ENCODE measurements at places on chromosomes 1 and 21.
A peak's percentile ranks its signal among the peaks of the same experiment; 100 is the strongest.

- no peak for DNase-seq
- H3K27ac ChIP-seq: no peak overlapping the region
- H3K4me1 ChIP-seq: no peaks in the 10 kb centered on the region
- H3K4me3 ChIP-seq: no peak overlapping the region
Measured at GRCh38 chr1:38326135-38326534, 279.5 kb upstream of the POU3F1 start.

DNA sequence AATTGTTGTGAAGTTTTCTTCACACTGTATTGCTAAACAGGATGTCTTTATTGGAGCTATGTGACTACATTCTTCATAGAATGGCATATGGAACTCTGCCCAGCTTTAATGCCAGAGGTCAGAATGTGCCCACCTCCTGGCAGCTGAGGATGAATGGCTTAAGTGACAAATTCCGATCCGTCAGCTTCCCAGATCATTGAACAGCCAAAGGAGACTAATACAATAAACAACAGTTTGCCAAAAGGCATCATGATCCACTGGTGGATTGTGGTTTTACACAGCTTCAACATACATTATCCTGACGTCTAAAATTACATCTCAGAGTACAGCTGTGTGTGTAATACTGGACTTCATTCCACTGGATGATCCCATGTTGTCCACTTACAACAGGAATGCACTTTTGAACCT lies 68.7 kb upstream of the C1orf105 start:
- H3K4me3 ChIP-seq: no peak overlapping the region
- no peak for DNase-seq
- H3K27me3 ChIP-seq: no peaks in the 10 kb centered on the region
- H3K36me3 ChIP-seq: peaks cover 3% of the 10 kb centered on the region

DNA sequence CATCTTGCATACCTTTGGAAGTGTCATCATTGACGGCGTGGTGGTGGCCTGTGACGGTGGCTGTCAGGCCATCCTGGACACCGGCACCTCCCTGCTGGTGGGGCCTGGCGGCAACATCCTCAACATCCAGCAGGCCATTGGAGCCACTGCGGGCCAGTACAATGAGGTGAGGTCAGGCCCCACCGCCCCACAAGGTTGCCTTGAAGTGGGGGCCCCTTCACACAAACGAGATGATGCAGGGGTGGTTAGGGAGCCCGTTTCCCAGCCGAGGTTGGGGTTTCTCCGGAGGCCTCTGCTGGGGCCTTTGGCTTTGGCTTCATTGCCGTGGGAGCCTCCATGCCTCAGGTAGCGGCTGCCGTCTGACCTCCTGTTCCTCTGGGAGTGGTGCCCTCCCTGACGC lies 29.6 kb downstream of the KCNA10 start:
- H3K27me3 ChIP-seq: peaks cover 4% of the 10 kb centered on the region
- H3K36me3 ChIP-seq: no peaks in the 10 kb centered on the region
- H3K4me1 ChIP-seq: no peaks in the 10 kb centered on the region

DNA sequence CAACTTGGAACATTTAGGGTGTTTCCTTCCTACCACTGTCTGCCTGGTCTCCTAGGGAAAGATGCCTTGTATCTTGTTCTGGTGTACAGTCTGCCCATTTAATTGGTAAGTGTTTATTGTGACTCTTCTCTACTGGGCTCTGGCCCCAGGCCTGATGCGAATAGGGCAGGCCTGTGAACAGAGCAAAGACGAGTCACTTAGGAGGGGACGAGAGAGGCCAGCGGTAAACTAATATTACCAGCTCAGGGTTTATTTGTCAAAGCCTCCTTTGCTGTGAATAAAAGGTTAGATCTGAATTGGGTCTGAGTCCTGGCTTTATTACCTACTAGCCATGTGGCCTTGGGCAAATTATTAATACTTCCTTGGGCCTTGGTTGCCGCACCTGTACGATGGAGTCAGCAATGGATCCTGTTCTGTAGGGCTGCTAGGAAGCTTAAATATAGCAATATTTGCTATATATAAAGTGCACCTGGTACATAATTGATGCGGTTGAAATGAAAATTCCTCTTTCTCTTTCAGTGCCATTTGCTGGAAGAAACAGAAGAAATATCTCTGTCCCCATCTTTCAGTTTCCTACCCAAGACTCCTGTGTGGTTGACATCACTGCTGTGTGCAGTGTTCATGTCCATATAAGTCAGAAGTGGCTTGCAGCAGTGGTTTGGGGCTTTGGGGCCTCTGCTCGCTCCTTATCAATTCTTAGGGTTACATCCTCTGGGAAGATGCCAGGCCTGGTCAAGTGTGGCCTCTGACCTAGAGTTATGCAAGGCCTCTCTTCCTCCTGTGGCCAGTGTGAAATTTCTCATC lies 32.4 kb downstream of the MAPKAPK2 start:
- DNase-seq: peak; percentile 37
- H3K4me3 ChIP-seq: no peak overlapping the region
- peak overlapping the region; percentile 22 for H3K27ac ChIP-seq
- H3K4me1 ChIP-seq: peaks cover 65% of the 10 kb centered on the region

- DNase-seq: no peak
- H3K27ac ChIP-seq: no peak overlapping the region
- H3K4me1 ChIP-seq: no peaks in the 10 kb centered on the region
- H3K4me3 ChIP-seq: no peak overlapping the region
- H3K36me3 ChIP-seq: no peaks in the 10 kb centered on the region
Measured at GRCh38 chr21:39107739-39108138, 75.5 kb downstream of the PSMG1 start.

GRCh38 chr1:96039910-96040309 lies 681.7 kb upstream of the PTBP2 start:
- H3K4me1 ChIP-seq: no peaks in the 10 kb centered on the region
- no peak for DNase-seq
- H3K4me3 ChIP-seq: no peak overlapping the region
- H3K36me3 ChIP-seq: no peaks in the 10 kb centered on the region

DNA sequence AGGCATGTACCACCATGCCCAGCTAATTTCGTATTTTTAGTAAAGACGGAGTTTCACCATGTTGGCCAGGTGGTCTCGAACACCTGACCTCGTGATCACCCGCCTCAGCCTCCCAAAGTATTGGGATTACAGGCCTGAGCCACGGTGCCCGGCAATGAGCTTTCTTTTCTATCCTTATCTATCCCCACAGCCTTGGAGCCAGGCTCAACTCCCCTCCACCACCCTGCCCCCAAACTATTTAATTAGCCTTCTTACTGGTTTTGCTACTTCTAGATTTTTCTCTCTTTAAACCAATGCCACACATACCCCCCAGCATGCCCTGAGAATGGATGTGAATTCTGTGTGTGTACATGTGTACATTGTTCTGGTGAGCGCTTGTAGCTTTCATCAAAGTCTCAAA lies 5.7 kb upstream of the VANGL2 start:
- no peaks in the 10 kb centered on the region for H3K4me1 ChIP-seq
- no peak overlapping the region for H3K27ac ChIP-seq
- DNase-seq: no peak
- H3K4me3 ChIP-seq: no peak overlapping the region
- no peaks in the 10 kb centered on the region for H3K27me3 ChIP-seq

GRCh38 chr1:10678852-10679251 lies 117.6 kb downstream of the CASZ1 start:
- no peak overlapping the region for H3K4me3 ChIP-seq
- H3K36me3 ChIP-seq: no peaks in the 10 kb centered on the region
- no peaks in the 10 kb centered on the region for H3K27me3 ChIP-seq
- DNase-seq: no peak

DNA sequence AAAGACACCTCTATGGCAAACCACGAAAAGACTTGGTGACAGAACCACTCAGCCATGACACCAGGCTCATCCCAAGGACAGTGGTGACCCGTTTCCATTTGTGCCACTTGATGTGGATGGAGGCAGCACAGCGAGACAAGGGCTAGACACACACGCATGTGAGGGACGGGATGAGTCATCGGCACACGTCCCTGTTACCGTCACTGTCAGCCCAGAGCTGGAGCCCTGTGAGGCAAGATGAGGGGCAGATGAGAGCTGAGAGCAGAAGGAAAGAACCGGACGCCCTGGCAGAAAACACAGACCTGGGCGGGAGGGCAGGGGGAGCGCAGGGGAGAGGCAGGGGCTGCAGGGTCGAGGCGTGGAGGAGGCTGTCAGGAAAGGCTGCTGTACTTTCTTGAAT lies 57.8 kb downstream of the SIK1 start:
- no peaks in the 10 kb centered on the region for H3K4me1 ChIP-seq
- H3K4me3 ChIP-seq: no peak overlapping the region
- no peak overlapping the region for H3K27ac ChIP-seq
- no peaks in the 10 kb centered on the region for H3K27me3 ChIP-seq
- H3K36me3 ChIP-seq: no peaks in the 10 kb centered on the region

GRCh38 chr1:88768187-88768586 lies 84.1 kb downstream of the PKN2 start:
- H3K27ac ChIP-seq: no peak overlapping the region
- H3K4me3 ChIP-seq: no peak overlapping the region
- H3K4me1 ChIP-seq: peaks cover 6% of the 10 kb centered on the region
- DNase-seq: no peak
- no peaks in the 10 kb centered on the region for H3K27me3 ChIP-seq

DNA sequence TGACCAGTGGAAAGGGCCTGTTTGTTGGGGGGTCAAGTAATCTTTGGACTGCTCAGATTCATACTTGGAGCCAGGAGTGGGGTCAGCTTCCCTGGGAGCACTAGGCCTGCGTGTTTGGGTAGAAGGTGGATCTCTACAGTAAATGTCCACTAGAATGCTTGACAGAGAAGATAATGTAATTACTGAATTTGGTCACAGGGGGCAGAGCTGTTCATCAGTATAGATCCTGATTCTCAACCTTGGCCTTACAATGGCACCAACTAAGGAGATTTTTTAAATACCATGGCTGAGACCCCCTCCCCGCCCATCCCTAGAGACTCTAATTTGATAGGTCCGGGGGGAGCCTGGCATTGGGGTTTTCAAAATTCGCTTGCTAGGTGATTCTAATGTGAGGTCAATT lies 217.5 kb upstream of the PLXNA2 start:
- H3K27ac ChIP-seq: no peak overlapping the region
- H3K36me3 ChIP-seq: no peaks in the 10 kb centered on the region
- no peak overlapping the region for H3K4me3 ChIP-seq
- no peak for DNase-seq

DNA sequence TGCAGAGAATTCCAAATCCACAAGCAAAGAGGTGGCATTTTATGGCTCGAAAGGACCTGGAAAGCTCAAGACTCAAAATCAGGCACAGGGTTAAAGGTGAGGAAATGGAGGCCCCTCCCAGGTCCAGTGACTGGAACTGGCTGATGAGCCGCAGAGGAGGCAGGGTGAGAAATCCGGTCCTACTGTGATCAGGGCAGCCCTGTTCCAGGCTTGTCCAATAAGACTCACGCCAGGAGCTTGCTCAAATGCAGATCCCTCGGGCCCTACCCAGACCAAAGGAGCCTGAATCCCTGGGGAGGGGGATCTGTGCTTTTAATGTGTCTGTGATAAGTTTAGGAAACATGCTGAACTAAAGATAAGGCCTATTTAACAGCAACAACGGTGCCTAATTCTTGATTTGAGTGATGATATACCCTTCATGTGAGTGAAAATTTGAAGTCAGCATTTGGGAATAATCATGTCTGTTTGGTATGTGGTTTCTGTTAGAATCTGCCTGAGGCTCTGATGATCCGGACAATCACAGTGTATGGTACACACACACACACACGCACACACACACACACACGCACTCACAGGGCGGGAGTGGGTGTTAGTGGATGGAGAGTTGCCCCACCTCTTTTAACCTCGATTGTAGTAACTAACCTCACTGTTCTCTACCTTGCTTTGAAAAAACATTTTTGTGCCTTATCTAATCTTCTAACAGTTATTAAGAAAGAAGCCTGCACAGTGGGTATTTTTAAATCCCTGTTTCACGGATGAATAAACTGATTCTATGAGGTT lies 54.1 kb upstream of the LYST start:
- no peaks in the 10 kb centered on the region for H3K27me3 ChIP-seq
- DNase-seq: no peak
- no peak overlapping the region for H3K4me3 ChIP-seq

- H3K4me1 ChIP-seq: peaks cover 8% of the 10 kb centered on the region
- peak; percentile 89 for DNase-seq
- H3K27ac ChIP-seq: peak within 1 kb of the TSS; percentile 60
- H3K4me3 ChIP-seq: peak within 1 kb of the TSS; percentile 78
Measured at GRCh38 chr1:26169669-26170471, at the start of gene ZNF593. ZNF593 (plus strand) TSS chr1:26169908; CDS start chr1:26169984, 76 bp downstream.

- H3K27ac ChIP-seq: peak overlapping the region; percentile 71
- peak overlapping the region; percentile 72 for H3K4me3 ChIP-seq
- peaks cover 13% of the 10 kb centered on the region for H3K36me3 ChIP-seq
- H3K4me1 ChIP-seq: peaks cover 25% of the 10 kb centered on the region
Measured at GRCh38 chr1:44786138-44786840, 1.7 kb downstream of the BEST4 start.

DNA sequence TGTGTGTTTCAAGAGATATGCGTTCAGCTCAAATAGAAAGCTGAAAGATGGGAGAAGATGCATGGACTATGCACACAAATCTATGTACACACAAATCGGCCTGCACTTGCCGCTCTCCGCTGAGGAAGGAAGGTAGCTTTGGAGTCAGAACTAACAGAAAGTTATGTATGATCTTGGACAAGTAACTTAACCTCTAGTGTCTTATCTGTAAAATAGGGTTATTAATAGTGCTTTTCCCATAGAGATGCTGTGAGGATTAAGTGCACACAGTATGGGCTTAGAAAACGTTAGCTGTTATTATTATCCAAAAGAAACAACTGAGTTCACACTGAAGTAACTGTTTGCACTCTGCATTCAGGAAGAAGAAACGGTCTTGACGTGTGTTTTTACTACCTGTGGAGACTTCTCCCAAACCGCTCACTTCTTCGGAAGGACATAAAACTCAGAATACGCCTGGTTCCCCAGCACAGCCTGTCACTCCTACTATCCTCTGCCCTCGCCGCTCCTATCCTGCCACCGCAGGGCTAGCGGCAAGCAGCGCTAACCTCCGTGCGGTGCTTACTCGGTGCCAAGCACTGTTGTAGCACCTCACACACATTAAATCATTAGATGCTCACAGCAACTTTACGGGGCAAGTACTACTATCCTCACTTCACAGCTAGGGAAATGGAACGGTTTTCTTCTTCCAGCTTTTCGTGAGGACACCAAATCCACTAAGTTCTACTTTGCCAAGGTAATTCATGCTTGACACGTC lies 1.3 kb downstream of the TGFBR3 start:
- no peaks in the 10 kb centered on the region for H3K36me3 ChIP-seq
- peak overlapping the region; percentile 85 for H3K4me3 ChIP-seq
- peaks cover 15% of the 10 kb centered on the region for H3K27me3 ChIP-seq

GRCh38 chr1:221263831-221264767 lies 384.9 kb downstream of the HLX start:
- no peaks in the 10 kb centered on the region for H3K4me1 ChIP-seq
- peak; percentile 60 for DNase-seq
- H3K27me3 ChIP-seq: peaks cover 2% of the 10 kb centered on the region
- H3K27ac ChIP-seq: no peak overlapping the region

GRCh38 chr1:174167265-174167803 lies 8.0 kb downstream of the RABGAP1L start:
- H3K4me3 ChIP-seq: no peak overlapping the region
- H3K36me3 ChIP-seq: peaks cover 9% of the 10 kb centered on the region
- no peaks in the 10 kb centered on the region for H3K27me3 ChIP-seq

DNA sequence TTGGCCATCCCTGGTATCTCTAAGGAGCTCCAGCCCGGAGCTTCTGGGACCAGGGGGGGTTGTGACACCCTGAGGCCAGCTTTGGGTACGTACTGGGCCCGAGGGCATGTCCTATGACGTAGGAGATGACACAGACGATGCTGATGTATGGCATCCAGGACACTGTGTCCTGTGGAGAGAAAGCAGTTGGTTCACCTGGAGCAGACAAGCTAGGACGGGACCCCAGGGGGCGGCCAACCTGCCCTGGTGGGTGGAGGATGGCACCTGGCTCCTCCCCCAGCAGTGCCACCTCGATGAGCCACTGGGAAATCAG lies 12.1 kb upstream of the SLC2A7 start:
- peaks cover 5% of the 10 kb centered on the region for H3K36me3 ChIP-seq
- no peak overlapping the region for H3K27ac ChIP-seq

Measured in activated naive CD4-positive, alpha-beta T cell treated with anti-CD3 and anti-CD28 coated beads for 36 hours (primary cell).